ENCODE measurements at places on chromosomes 1 and 21. TPM values are rescaled to one million over a fixed set of nuclear protein-coding genes. Genes with fewer than 3 reads are reported as not detected.

ZNF648 gene
- not detected for polyA plus RNA-seq

NPHP4 gene
- 6.4 TPM for polyA plus RNA-seq

DNA sequence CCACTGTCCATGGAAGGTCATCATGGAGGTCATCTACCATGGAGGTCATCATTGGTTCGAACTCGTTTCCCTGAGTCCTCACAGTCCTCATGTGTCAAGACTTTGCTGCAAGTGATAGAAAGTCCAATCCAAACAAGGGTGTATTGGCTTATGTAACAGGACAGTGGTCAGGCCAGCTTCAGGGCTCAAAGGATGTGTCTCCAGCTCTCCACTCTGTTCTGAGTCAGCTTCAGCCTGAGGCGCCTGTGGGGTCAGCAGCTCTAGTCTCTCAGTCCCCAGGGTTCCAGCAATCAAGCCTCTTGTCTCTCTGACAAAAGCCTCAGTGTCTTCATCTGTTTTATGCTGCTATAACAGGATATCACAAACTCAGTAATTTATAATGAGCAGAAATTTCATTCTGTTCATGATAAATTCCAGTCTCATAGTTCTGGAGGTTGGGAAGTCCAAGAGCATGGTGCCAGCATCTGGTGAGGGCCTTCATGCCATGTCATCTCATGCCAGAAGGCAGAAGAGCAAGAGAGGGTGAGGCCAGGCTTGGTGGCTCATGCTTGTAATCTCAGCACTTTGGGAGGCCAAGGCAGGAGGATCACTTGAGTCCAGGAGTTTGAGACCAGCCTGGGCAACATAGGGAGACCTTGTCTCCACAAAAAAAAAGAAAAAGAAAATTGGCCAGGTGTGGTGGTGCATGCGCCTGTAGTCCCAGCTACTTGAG lies 19.5 kb downstream of the A3GALT2 start:
- no peaks in the 10 kb centered on the region for H3K4me1 ChIP-seq
- DNase-seq: peak; percentile 38
- H3K36me3 ChIP-seq: peaks cover 5% of the 10 kb centered on the region
- H3K4me3 ChIP-seq: no peak overlapping the region

DNA sequence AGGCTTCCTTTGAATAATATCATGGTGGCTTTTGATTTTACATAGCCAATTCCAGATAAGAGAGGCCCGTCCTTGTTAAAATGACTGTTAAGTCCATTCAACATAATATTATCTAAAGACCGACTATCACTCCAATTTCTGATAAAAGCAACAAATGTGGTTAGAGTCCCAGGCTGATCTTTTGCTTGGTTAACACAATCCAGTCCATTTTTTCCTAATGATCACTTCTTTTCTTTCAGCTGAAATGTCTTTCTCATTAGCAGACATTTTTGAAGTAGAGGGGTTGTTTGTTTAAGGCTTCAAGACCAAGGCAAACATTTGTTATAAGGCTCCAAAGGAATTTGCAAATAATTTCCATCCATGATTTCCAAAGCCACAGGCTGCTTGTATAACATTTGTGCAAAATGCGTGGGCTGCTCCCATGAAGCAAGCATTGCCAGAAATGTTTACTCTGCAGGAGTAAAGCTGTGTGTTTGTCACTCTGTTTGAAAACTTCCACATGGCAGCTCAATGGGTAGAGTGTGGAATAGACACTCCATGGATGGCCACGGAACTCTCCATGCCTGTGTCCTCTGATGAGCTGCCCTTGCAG lies 111.5 kb downstream of the PSMG1 start:
- H3K36me3 ChIP-seq: no peaks in the 10 kb centered on the region
- peak; percentile 75 for DNase-seq
- H3K27me3 ChIP-seq: no peaks in the 10 kb centered on the region
- no peak overlapping the region for H3K27ac ChIP-seq

DNA sequence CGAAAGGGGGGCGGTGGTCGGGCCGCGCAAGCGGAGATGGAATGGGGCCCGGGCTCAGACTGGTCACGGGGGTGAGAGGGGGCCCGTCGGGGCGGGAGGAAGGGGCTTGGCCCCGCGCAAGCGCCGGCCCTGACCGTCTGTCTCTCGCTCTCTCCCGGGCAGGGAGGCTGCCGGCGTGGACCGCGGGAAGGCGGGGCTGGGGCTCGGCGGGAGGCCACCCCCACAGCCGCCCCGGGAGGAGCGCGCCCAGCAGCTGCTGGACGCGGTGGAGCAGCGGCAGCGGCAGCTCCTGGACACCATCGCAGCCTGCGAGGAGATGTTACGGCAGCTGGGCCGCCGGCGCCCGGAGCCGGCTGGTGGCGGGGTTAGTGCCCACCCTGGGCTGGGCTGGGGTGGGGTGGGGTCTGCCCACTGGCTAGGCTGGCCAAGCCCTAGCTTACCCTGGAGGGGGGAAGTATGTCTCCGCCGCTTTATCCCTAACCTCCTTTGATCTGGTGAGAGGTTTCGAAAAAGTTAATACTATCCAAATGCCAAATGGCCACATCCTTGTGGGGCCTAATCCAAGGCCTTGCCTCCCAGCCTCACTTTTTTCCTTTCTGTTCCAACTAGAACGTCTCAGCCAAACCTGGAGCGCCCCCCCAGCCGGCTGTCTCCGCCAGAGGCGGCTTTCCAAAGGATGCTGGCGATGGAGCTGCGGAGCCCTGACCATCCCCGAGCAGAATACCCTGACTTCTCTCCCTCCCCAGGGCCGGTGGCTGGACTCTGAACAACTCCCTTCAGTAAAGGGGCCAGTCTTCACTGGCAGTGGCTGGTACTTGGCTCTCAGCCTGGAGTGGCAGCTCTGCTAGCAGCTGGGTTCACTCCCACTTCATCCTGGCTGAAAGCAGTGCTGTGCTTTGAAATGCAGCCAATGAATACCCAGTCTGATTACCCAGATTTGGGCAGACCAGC lies 636 bp upstream of the YRDC start:
- DNase-seq: peak; percentile 90
- peaks cover 18% of the 10 kb centered on the region for H3K36me3 ChIP-seq
- peaks cover 5% of the 10 kb centered on the region for H3K4me1 ChIP-seq
- peak overlapping the region; percentile 90 for H3K27ac ChIP-seq
- no peaks in the 10 kb centered on the region for H3K27me3 ChIP-seq
